Activated CD4-positive, alpha-beta T cell treated with anti-CD3 and anti-CD28 coated beads, Interleukin-2, Interleukin-6, amounts not matched to agents 100 ng/mL and 50 ng/mL, durations not matched to agents 16 hours and 8 hours (primary cell): ENCODE measurements at places on chromosomes 7 and 10.
A peak's percentile ranks its signal among the peaks of the same experiment; 100 is the strongest.

DNA sequence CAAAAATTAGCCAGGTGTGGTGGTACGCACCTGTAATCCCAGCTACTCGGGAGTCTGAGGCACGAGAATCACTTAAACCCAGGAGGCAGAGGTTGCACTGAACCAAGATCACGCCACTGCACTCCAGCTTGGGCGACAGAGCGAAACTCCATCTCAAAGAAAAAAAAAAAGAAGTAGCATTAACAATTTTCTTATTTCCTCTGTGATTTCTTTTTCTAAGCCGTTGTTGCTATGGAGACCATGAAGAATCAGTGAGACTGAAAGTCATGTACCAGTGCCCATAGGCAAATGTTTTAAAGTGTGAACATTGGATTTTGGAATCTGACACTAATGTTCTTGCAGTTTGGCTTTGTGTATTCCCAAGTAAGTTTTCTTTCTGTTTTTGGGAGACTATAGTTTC is 18.4 kb upstream of the MAP3K8 start:
- no peak for DNase-seq

DNA sequence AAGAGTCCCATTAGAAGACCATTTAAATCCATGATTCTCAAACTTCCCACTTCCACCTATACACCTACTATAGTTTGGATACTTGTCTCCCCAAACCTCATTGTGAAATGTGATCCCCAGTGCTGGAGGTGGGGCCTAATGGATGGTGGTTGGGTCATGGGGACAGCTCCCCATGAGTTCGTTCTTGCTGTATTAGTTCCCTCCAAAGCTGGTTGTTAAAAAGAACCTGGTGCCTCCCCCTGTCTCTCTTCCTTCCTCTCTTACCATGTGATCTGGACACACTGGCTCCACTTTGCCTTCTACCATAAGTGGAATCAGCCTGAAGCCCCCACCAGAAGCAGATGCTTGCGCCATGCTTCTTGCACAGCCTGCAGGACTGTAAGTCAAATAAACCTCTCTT is 53.9 kb downstream of the WIPF3 start:
- DNase-seq = no peak

- DNase-seq = no peak
Observed at GRCh38 chr7:79897166-79897565, 237.5 kb upstream of the GNAI1 start.

DNA sequence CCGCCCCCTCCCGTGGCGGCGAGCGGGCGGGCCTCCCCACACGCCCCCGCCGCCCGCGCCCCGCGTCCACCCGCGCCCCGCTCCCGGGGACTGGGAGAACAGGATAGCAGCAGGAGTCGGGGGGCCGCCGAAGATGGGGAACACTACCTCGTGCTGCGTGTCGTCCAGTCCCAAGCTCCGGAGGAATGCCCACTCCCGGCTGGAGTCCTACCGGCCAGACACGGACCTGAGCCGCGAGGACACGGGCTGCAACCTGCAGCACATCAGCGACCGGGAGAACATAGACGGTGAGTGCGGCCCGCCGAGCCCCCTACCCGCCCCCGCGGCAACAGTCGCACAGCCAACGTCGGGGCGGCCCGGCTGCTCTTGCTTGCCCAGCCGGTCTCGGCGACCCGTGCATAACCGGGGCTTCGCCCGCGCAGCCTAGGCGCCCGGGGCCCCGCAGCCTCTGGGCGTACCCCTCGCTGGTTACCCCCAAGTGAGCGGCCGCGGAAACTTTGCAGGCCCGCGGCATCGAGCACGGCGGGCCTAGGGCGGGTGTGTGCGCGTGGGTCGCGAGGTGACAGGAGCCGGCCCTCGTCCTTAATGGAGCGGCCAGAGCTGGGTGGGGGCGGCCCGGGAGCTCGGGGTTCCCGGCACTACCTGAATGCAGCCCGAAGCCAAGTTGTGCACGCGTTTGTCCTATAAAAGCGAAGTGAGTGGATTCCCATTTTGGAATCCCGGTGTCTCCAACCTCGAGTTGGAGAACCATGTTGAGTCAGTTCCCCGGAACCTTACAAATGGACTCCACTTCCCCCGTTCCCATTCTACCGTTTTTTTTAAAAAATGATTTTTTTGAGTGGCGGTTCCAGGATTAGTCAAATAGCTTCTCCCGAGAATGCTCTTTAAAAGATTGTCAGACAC is 863 bp downstream of the CCNY start:
- peak; percentile 21 for DNase-seq

- no peak for DNase-seq
Observed at GRCh38 chr10:29470355-29470705, 164.4 kb downstream of the SVIL start.

DNA sequence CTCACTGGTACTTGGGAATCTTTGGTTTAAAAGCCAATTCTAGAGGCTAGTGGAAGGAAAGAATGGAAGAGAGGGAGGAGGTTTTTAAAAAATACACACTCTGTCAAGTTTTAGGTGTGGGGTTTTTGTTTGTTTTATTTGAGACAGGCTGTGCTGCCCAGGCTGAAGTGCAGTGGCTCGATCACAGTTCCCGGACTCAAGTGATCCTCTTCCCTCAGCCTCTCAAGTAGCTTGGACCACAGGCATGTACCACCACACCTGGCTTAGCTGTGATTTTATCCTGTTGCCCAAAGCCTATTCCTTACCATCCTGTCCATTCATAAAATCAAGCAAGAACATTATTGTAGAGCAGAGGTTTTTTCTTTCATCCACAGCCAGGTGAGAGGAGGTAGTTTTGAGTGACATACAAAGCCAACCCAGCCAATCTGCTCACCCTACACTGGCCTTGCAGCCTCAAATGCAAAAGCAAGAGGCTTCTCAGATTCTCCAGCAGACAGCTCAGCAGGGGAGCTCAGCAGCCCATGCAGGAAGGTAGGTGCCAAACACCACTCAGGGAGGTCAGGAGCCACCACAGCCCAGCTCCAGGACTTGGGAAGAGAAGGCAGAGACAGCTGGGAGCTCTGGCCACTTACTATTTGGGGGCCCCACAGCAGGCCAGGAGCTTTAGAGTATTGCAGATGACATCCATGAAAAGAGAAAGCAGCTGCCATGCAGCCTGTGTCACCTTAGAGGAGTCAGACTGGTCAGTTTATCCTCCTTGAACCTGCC is 65.8 kb downstream of the TMEM209 start:
- DNase-seq = no peak

DNA sequence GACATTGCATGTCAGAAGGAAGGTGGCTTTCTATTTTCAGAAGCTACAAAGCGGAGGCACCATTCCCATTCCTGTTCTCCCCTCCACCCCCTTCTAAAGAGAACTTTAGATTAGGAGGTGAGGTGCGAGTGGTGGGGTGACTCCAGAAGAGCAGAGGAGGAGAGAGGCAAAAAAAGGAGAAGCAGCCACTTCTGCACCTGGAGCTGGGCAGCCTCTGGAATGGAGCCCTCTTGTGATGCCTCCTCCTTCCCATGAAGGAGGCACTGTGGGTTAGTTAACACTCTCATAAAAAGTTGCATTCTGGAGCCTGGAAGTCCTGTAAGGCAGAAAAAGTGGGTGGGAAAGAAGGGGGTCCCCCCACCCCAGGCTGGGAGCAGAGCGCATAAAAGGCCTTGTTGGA is 4.8 kb downstream of the PTF1A start:
- DNase-seq = no peak

DNA sequence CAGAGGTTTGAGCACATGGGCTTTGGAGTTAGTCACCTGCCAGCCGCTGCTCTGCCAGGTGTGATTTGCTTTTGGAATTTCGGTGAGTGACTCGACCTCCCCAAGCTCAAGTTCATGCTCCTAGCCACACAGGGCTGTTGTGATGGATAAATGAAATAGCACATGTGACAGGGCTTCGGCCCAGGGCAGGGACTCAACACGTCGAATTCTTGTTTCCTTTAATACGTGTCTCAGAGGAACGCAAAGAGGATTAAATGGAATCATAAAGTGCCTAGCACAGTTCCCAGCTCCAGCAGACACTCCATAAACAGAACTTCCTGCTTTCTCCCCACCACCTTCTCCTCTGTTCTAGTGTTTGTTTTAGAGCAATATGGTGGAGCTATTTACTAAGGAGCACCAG is 88.3 kb upstream of the CHST15 start:
- DNase-seq = no peak
